ENCODE measurements at places on chromosomes 6 and 20. TPM values are rescaled to one million over a fixed set of nuclear protein-coding genes. Genes with fewer than 3 reads are reported as not detected.

The CRIP3 gene
- polyA plus RNA-seq: 8.3 TPM

DNA sequence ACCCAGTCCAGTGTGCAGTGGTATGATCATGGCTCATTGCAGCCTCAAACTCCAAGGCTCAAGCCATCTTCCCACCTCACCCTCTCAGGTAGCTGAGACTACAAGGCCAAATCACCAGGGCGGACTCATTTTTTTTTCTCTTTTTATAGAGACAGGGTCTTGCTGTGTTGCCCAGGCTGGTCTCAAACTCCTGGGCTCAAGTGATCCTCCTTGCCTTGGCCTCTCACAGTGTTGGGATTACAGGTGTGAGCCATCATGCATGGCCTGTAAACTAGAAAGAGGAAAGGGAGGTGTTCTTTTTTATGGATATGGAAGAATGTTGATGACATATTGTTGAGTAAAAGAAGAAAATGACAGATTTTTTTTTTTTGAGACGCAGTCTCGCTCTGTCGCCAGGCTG is 5.1 kb upstream of the BEND3 start:
- DNase-seq: no peak

DNA sequence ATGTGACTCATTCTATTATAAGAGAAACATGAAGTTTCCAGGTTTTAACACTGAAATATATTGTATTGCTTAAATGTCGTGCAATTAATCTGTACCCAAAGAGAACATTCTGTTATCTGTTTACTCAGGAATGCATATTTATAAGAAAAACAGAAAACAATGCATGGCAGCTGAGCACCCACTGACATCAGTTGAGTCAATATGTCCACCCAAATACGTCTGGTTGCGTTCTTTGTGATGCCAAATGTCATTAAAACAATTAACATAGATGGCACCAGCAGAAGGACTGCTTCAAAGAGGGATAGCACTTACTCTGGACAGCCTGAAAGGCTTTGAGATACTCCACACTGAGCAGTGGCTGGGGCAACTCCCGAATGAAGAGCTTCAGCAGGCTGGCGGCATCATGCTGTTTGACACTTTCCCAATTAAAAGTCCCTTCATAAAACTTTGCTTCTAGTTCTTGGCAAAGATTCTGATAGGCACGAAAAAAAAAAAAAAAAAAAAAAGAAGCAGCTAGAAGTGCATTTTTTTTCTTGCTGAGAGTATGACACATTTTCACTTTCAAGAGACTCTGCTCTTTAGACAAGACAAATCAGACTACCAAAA is 102.3 kb downstream of the ARHGAP18 start:
- DNase-seq: no peak

The KIF3B gene
- polyA plus RNA-seq: 36.4 TPM

The SALL4 gene
- polyA plus RNA-seq: 11.3 TPM

DNA sequence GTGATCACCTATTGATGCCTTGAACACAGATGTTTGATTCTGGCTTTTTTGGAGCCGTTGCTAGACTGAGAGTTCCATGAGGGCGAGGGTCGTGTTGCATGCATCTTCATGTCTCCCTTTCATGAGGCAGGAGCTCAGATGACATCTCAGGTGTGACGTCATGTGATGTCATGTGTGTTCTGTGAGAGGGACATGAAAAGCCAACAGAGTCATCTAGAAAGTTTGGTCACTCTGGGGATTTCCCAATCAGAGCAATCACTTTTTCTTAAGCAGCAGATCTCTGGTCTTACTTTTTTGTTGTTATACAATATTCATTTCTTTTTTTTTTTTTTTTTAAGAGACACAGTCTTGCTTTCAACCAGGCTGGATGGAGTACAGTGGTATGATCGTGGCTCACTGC is 411.8 kb downstream of the PREX1 start:
- no peak for DNase-seq

The C2 gene
- 4.5 TPM for polyA plus RNA-seq

GRCh38 chr6:163721922-163722692 is 307.6 kb downstream of the QKI start:
- no peak for DNase-seq

The C6orf58 gene
- polyA plus RNA-seq: 1.3 TPM

- no peak for DNase-seq
Observed at GRCh38 chr6:139941826-139942225, 567.4 kb upstream of the CITED2 start.

DNA sequence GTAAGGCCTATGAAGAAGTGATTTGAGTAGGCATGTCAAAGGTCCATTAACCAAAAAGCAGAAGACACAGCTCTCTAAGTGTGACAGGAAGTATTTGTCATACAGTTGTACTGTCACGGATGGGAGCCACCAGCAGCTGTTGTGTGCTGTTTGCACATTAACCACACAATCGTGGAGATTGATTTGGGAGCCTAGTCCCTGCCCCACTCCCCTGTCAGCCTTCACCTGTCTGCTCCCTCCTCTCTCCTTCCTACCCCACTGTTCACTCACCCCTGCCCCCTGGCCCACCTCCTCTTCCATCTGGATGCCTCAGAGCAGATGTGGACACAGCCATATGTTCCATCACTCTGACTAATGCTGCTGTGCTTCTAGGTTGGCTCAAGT is 124.7 kb upstream of the SPACA1 start:
- DNase-seq: no peak

DNA sequence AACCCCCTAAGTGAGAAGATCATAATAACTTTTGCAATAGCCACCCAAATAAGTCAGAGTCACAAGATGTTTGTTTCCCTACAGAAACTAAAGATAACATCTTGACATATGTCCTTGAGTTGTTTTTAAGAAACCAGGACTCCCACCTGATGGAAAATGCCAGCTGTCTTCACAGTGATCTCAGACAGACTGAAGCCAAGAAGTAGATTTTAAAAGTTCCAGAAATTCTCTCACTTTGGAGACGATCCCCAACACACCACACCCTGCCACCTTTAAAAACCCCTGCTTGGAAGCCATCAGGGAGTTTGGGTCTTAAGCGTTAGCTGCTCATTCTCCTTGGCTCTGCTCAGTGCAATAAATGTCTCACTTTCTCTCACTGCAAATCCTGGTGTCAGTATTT is 63.0 kb downstream of the GPR6 start:
- DNase-seq: no peak

DNA sequence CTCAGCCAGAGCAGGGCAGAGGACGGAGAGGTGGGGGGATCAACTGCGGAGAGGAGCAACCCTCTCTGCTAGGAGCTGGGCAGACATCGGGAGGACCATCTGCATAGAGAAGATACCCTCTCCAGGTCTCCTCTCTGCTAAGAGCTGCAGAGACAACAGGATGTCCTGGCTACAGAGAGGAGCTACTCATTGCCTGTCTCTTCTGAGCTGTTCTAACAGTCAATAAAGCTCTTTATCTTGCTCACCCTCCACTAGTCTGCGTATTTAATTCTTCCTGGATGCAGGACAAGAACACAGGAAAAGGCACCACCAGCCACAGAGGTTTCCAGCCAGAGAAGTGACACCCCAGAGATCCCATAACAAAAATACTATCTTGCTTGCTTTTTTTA is 871.1 kb upstream of the GJE1 start:
- no peak for DNase-seq

The BPIFA1 gene
- polyA plus RNA-seq: not detected

GRCh38 chr6:73566954-73567591 is 46.2 kb upstream of the EEF1A1 start:
- DNase-seq: no peak

GRCh38 chr6:155375801-155376200 is 61.5 kb upstream of the TFB1M start:
- DNase-seq: no peak

GRCh38 chr6:77633471-77633870 is 19.4 kb upstream of the MEI4 start:
- DNase-seq: no peak

DNA sequence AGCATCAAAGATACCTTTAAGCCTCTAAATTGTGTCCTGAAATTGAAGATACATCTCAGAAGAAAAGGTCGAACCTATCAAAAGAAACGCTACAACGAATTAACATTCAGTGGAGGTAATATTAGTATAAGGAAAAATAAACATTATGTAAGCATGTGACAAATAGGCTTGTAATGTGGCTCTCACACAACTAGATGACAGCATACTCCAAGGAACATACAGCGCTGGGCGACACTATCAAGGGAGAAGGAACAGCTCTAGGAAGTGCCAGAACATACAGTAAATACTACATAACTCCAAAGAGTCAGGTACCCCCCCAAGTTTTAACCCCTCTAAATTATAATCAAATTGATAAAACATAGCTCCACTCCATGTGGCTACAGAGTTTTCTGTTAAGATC is 103.5 kb downstream of the LAMP5 start:
- peak; percentile 21 for DNase-seq

The GPLD1 gene
- 4.7 TPM for polyA plus RNA-seq

The NRM gene
- polyA plus RNA-seq: 35.3 TPM

The BCAS4 gene
- polyA plus RNA-seq: 4.7 TPM

The TRIM40 gene
- 0.10 TPM for polyA plus RNA-seq

The FARS2 gene
- polyA plus RNA-seq: 22.3 TPM

The ULBP2 gene
- polyA plus RNA-seq: 0.70 TPM

DNA sequence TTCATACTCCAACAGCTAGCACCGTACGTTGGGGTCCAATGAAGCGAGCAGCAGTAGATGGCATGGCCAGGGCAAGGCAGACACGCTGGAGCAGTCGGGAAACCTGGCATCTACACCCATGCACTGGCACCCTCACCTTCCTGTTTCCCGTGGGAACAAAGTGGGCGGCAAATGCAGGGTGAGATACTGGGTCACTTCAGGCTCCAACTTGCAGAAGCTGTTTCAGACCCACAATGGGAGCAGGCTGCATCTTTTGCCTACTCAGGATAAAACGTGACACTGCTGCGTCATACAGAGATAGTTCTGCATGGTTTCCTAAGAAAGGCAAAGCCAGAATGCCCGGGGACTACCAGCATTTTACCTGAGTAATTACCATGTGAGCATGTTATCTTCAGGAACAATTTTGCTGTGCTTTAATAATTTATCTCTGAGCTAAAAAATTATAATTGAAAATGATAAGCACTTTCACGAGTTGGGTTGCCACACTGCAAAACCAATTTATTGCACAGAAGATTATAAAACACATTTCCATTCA is 10.9 kb upstream of the CD93 start:
- DNase-seq: no peak

- DNase-seq: no peak
Observed at GRCh38 chr6:150883521-150883920, 18.0 kb downstream of the MTHFD1L start.

The MDFI gene
- polyA plus RNA-seq: 39.6 TPM

DNA sequence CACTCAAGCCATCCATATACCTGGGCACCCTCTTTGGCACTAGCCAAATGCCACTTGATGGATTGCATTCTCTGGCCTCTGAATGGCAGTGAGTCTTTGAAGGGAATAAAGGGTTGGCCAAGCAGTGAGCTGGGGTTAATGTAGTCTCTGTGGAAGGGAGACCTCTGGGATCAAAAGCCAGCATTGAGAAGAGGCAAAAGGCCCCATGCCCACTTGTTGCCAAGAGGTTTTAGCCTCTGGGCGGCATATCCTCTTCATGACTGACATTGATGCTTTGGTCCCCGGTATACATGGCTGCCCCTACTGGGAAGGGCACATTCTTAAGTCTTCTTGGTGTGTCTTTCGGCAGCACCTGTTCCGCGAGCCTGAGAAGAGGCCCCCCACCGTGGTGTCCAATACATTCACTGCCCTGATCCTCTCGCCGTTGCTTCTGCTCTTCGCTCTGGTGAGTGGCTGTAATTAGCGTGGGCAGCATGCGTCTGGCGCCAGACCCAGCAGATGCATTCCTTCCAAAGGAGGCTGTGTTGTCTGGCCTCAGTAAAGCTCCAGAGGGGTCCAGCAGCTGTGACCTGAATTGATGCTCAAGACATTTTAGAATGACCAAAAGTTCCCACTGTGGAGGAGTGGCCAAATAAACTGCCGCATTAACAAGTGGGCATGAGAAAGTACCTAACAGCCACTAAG is 29.5 kb downstream of the GHRH start:
- DNase-seq: peak; percentile 61

All from renal pelvis (tissue), 12 donors.